ENCODE measurements at places on chromosomes 2 and 18. TPM values are rescaled to one million over a fixed set of nuclear protein-coding genes. Genes with fewer than 3 reads are reported as not detected.
A peak's percentile ranks its signal among the peaks of the same experiment; 100 is the strongest.

DNA sequence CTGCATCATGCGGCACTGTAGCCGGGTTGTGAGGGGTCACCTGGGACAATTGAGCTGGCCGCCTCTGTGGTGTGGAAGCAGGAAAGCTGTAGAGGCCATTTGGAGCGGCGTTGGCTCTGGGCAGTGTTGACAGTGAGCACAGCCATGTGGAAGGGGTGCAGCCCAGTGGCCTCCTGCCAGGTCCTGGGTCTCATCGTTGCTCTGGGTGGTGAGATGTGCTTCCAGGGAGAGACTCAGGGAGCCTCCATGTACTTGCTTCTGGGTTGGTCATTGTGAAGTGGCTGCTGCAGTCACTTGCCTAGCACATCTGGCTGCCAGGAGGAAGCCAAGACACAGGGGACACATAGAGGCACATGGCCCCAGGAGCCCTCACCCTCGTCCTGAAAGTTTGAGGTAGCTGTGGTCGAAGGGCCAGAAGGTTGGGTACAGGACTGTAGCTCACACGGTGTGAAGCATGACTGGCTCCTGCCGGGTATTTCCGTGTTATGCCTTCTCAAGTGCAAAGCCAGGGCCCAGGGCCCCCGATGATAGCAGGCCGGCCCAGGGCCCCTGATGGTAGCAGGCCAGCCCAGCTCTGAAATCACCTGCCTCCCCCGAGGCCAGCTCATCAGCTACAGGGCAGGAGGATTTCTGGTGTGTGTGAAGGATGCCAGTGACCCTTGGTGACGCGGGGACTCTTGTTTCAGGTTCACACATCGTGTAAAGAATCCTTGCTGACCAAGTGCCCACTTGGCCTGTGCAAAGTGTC lies 82.6 kb downstream of the DGKD start:
- DNase-seq: no peak

GRCh38 chr18:56386856-56387255 lies 251.5 kb downstream of the TXNL1 start:
- no peak for DNase-seq

DNA sequence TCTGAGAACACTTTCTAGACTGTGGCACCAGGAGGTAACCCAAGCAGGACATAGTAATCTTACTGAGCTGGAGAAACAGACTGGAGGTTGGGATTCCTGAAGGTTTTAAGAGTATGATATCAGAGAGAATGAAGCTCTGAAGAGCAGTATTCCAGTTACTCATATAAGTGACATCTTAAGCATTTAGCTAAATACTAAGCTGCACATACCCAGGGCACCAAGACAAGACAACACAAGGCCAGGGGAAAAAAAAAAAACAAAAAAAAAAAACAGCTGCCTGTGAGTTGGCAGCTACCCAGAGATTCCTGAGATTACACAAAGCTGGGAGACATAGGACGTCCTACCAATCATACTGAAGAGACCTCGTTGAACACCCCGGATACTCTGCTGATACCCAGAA lies 175.8 kb downstream of the SRBD1 start:
- DNase-seq: no peak

DNA sequence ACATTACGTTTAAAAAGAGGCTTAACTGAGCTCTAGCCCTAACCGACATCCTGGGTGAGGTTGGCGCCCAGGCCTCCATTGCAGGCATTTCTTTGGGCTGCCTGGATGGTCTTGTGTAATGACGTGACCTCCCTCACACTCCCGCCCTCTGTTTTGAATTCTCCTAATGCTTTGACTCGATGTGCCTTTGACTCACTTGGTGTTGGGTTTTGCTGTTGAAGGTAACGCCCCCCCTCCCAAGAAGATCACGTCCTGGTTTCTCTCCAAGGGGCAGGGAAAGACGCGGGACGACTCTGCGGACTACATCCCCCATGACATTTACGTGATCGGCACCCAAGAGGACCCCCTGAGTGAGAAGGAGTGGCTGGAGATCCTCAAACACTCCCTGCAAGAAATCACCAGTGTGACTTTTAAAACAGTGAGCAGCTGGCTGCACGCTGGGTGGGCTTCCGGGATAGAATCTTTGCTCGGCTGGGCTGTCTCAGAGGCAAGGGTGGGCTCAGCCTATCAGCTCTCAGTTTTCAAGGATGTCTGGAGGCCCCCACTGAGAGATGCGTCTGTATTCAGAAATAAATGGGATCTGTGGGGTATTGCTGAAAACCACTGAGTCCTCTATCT lies 87.9 kb upstream of the ATG16L1 start:
- no peak for DNase-seq

GRCh38 chr2:10591207-10591606 lies 98.6 kb downstream of the NOL10 start:
- no peak for DNase-seq

- no peak for DNase-seq
Observed at GRCh38 chr2:44881856-44882255, 59.6 kb upstream of the SIX3 start.

- DNase-seq: no peak
Observed at GRCh38 chr2:39734445-39734844, 44.6 kb downstream of the THUMPD2 start.

DNA sequence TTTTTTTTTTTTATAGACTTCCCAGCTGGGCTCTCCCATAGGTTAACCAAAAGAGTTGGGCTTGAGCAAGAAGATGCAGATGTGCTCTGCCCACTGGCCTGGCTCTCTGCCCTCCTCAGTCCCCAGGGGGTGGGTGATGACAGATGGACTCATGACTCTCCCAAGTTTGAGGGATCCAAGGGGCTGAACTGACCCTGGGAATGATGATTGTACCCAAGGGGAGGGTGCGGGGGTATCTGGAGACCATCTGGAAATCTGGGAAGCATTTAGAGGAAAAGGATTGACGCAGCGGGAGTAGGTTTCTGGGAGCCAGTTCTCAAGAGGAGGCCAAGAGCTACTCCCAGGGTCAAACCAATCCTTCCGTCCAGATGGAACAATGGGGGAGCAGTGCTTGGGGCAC lies 330.8 kb downstream of the CYP26B1 start:
- no peak for DNase-seq

- DNase-seq: no peak
Observed at GRCh38 chr2:15415748-15416147, 145.4 kb downstream of the NBAS start.

DNA sequence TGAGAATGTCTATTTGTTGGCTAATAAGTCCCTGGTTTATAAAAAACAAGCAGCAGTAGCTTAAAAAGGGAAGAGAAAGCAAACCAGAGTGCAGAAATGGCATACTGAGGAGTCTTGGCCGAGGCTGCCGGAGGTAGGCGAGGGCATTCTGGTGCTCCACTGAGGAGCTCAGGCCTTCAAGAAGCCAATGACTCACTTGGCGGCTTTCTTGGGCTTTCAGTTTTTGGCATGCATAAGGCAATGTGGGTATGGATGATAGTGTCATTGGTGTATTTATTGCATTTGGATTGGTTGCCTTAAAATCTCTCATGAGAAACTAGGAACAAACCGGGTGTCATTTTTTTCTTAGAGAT lies 119.6 kb upstream of the ARL5A start:
- peak; percentile 88 for DNase-seq

GRCh38 chr2:219603771-219604170 lies 6.1 kb downstream of the STK11IP start:
- no peak for DNase-seq

GRCh38 chr18:11740461-11740860 lies 51.4 kb downstream of the GNAL start:
- DNase-seq: no peak

- DNase-seq: no peak
Observed at GRCh38 chr18:12748671-12749070, 45.8 kb downstream of the PSMG2 start.

GRCh38 chr18:76613755-76614120 lies 118.7 kb upstream of the ZNF516 start:
- no peak for DNase-seq

DNA sequence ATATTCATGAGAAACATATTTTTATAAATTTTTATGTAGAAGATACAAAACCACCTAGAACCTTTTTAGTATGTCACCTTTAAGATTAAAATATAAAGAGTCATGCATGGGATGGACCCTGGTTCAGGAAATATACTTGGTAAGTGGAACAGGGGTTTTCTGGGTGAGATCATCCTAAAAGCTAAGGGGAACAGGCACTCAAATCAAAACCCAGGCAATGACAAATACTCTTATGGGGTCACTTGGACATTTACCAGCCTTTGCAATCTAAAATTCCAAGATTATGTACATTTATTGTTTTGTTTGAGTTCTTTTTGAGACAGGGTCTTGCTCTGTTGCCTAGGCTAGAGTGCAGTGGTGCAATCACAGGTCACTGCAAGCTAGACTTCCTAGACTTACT lies 65.8 kb downstream of the SGPP2 start:
- DNase-seq: no peak

DNA sequence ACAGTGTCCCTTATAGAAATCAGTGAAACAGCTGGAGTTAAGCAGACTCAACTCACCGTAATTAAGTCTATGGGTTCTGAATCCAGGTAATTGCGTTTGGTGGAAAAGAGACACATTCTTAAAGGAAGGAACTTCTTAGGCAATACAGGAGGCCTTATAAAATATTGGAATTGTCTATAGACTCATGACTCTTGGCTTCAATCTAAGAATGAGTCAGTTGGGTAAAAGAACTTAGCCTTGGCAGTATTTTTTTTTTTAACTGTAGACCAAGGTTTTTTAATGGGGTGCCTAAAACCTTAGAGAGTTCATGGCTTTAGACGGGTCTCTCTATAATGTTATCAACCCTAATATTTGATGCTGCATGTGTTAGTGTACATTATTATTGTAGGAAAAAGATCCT lies 47.6 kb downstream of the CCDC85A start:
- no peak for DNase-seq

DNA sequence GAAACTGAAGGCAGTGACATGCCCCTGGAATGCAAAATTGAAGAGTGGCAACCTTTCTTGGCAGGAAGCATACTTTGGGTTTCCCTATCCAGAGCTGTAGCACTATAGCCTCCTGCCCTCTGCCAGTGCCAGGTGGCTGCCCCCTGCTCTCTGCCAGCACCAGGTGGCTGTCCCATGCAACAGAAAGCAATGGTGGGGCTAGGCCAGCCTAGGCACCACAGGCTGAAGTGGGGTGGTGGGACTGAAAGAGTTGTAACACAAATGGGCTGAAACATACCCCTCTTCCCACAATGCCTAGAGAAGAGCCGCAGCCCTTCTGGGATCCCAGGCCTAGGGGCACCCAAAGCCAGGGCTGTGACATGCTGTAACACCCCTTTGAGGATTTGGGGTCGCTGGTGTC lies 1739.3 kb upstream of the LRRTM1 start:
- no peak for DNase-seq

DNA sequence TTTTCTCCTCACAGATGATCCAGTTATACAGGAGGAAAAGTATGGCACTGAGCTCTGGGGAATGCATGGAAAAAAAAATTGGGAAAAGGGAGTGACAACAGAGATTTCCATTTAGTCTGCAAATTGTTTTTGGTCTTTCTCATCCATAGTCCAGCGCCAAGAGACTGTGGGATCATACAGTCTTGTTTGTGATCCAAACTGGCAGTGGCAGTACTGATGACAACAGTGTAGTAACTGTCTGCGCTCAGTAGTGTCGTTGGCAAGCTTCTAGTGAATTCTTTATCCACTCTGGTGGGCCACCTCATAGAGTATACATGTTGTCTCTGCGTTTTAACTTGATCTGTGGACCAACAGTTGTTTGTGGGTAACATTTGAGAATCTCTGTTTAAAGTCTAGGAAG lies 37.9 kb downstream of the GALNT1 start:
- DNase-seq: peak; percentile 51

- DNase-seq: no peak
Observed at GRCh38 chr18:79896738-79897137, 54.7 kb downstream of the SLC66A2 start.

DNA sequence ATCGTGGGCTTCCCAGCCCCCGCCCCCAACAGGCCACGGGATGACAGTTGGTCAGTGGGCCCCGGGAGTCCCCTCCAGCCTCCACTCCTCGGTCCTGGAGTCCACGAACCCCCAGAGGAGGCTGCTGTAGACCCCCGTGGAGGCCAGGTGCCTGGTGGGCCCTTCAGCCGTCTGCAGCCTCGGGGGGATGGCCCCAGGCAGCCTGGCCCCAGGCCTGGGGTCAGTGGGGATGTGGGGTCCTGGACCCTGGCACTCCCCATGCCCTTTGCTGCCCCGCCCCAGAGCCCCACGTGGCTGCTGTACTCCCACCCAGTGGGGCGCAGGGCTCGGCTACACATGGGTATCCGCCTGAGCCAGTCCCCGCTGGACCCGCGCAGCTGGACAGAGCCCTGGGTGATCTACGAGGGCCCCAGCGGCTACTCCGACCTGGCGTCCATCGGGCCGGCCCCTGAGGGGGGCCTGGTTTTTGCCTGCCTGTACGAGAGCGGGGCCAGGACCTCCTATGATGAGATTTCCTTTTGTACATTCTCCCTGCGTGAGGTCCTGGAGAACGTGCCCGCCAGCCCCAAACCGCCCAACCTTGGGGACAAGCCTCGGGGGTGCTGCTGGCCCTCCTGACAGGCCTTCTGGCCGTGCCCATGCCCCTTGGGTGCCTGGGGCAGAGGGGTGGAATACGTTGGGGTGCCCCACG lies 7.6 kb downstream of the NEU4 start:
- no peak for DNase-seq

DNA sequence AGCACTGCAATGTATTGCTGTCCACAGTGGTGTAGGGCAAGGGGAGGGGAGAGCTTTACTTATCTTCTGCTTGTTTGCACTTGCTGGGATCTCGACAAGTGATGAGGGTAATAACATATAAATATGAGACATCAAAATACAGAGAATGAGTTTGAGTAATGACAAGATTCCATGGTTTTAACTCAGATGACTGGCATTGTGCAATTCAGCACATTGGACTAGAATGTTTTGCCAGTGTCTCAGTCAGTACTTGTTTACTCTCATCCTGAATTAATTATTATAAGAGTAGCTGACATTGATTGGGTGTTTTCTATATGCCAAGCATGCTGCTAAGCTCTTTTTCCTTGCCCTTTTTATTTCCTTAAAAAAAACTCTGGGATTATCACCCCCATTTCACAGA lies 306.7 kb upstream of the MMADHC start:
- no peak for DNase-seq

GRCh38 chr2:227626580-227627151 lies 9.4 kb downstream of the SCYGR4 start:
- no peak for DNase-seq

GRCh38 chr2:135741043-135741394 lies 636 bp upstream of the UBXN4 start:
- no peak for DNase-seq

PRKAG3 gene
- total RNA-seq: not detected

ZBTB7C gene
- 0.10 TPM for total RNA-seq

PSMA8 gene
- 0.23 TPM for total RNA-seq

IDH1 gene
- total RNA-seq: 29.6 TPM

MCFD2 gene
- total RNA-seq: 165 TPM

NOSTRIN gene
- total RNA-seq: 0.35 TPM

GALNT13 gene
- total RNA-seq: not detected
